Stimulated activated naive B cell treated with anti-CD40 and anti-IgM and Interleukin-4, amounts not matched to agents 10 μg/mL and 1 μg/mL and 100 μg/mL, for 72 hours (primary cell): ENCODE measurements at places on chromosomes 5 and 9.
A peak's percentile ranks its signal among the peaks of the same experiment; 100 is the strongest.

GRCh38 chr5:53667621-53668020 lies 107.2 kb downstream of the NDUFS4 start:
- H3K27me3 ChIP-seq, result no peaks in the 10 kb centered on the region
- no peak for DNase-seq
- no peak overlapping the region for H3K27ac ChIP-seq
- H3K4me1 ChIP-seq, result peaks cover 6% of the 10 kb centered on the region
- no peak overlapping the region for H3K4me3 ChIP-seq

DNA sequence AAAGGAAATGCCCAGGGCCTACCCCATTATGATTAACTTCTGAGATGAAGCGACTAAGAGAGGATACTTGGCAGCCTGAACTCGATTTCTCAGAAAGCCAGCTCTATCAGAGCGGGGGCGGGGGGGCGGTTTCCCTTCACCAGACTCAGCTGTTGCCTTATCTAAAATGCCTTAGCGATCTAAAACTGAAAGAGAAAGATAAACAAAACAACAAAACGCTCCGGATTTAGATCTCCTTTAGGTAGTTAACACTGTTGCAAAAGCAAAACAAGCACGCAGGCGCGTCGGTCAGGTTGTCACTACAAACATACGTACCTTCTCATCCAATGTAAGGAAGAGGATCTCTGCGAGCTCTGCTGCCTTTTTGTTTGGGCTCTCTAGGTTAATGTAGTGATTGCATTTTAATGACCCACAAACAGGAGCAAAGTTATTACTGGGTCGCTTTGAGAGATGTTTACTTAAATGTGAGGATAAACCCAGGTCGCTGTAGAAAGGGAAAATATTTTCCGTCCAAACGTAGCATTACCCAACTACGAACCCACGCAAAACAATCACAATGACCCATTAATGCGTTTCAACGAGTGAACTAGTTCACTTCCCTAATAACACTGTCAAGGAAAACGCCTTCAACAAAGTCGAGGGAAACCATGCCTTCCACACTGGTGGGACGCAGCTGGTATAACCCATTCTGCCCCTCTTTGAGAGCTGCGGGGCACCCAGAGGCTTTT lies 982 bp downstream of the EPB41L4A start:
- peaks cover 34% of the 10 kb centered on the region for H3K27me3 ChIP-seq
- peak overlapping the region; percentile 85 for H3K4me3 ChIP-seq
- H3K36me3 ChIP-seq, result no peaks in the 10 kb centered on the region

DNA sequence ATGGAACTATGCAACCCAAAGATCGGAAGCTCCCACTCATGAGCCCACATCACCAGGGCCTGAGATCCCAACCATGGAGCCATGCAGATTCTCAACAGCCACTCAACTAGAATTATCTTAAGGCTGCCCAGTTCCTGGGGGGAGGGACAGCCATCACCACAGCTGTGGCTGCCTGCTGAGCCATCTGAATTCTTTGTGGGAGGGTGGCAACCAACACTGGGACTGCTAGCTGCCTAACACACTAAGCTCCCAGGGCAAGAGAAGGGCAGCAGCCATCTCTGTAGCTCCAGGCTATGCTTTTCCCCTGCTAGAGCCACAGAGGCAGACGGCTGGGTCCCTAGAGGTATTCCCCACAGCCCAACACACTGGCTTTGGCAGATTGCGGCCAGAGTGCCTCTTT lies 251.3 kb upstream of the GRAMD2B start:
- no peaks in the 10 kb centered on the region for H3K36me3 ChIP-seq
- no peak overlapping the region for H3K4me3 ChIP-seq
- no peak for DNase-seq
- H3K27me3 ChIP-seq, result peaks cover 5% of the 10 kb centered on the region
- H3K4me1 ChIP-seq, result no peaks in the 10 kb centered on the region

GRCh38 chr5:170147051-170147752 lies 41.5 kb downstream of the FOXI1 start:
- H3K4me3 ChIP-seq, result no peak overlapping the region
- H3K27ac ChIP-seq, result no peak overlapping the region
- DNase-seq, result no peak
- no peaks in the 10 kb centered on the region for H3K36me3 ChIP-seq

DNA sequence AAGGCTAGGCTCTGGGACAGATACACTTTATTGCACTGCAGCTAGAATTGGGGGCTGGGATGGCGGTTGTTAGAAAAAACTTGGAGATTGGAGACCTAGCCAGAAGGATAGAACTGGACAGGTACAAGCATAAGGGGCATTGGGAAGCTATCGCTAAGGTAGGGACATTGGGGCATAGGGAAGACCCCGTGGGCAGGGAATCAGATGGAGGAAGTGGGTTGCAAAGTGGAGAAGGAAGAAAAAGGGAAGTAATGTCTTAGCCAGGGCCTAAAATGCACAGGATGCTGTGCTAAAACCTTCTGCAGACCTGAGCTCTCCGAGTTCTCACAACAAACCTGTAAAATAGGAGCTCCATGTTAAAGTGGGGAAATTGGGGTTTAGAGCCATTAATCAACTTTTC lies 178.2 kb downstream of the ZDHHC21 start:
- H3K27me3 ChIP-seq, result peaks cover 8% of the 10 kb centered on the region
- no peak overlapping the region for H3K4me3 ChIP-seq
- DNase-seq, result no peak
- no peak overlapping the region for H3K27ac ChIP-seq

DNA sequence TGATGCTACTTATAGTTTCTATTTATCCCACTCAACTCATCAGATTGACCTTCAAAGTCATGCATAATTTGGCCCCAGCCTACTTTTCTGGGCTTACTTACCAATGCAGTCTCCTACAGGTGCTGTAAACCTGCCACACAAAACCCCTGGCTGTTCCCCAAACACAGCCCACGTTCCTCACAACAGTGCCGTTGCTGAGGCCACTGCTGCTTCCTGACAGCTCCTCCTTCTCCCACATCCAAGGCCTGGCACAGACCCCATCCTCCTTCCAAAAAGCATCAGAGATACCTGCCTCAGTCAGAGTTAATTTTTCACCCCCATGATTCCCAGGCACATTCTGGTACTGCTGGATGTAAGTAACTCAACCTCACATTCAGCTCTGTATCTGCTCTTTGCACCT lies 68.1 kb upstream of the SIMC1 start:
- H3K27me3 ChIP-seq, result peaks cover 17% of the 10 kb centered on the region
- no peak for DNase-seq
- H3K27ac ChIP-seq, result no peak overlapping the region
- H3K4me1 ChIP-seq, result no peaks in the 10 kb centered on the region

DNA sequence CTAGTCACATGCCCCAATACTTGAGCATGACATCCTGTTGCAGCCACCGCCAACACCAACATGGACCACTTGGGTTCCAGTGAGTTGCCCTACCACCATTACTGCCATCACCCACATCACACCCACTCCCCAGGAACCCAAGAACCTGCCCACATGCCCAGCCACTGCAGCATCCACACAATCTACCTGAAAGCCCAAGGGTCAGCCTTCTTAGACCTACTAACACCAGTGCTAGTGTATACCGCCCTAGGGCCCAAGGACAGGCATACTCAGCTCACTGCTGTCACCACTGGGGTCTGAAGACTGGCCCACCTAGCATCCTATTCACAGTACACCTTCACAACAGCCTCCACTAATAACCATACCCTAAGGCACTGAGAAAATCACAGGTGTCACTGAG lies 82.0 kb downstream of the SYK start:
- peak overlapping the region; percentile 71 for H3K27ac ChIP-seq
- no peak for DNase-seq
- H3K27me3 ChIP-seq, result no peaks in the 10 kb centered on the region
- peaks cover 20% of the 10 kb centered on the region for H3K4me1 ChIP-seq
- no peak overlapping the region for H3K4me3 ChIP-seq
- H3K36me3 ChIP-seq, result peaks cover 57% of the 10 kb centered on the region

DNA sequence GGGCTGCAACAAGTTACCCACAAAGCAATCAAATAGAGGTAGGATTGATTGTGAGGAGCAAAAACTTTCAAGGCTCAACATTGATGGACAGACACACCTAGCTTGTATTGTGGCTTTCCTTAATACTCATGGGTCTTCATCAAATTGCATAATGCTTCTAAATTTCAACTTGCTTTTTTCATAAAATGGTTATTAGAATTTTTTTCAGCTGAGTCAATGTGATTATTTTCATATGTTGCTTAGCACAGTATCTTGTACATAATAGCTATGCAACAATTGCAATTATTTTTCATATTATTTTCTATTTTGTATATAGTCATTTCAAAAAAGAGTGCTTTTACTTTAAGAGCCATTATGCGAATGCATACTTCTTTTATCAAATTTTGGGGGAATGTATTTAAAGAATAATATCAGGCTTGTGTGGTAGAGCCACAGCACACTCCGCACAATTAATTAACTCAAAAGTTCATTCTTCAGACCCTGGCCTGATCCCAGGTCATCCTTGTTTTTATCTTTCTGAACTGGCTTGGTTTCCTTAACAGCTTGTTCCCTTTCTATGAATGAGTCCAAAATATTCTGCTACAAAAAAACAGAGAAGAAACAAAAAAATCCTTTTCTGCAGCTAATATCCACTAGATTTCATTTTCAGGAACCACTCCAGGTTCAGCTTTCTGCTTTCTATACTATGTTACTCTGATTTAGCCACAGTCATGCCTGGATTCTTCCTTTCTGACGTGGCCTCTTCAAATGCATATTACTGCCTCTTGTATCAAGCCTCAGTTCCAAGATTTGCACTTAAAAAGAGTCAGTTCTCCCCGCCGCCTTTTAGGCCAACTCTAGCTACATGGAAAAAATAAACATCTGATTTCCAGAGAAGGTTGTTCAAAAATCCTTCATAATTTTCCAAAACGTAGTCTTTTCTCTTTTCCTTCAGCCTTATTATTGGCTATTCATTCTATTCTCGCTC lies 45.3 kb upstream of the CDH9 start:
- no peaks in the 10 kb centered on the region for H3K4me1 ChIP-seq
- no peaks in the 10 kb centered on the region for H3K36me3 ChIP-seq
- no peak overlapping the region for H3K27ac ChIP-seq
- H3K27me3 ChIP-seq, result no peaks in the 10 kb centered on the region
- H3K4me3 ChIP-seq, result no peak overlapping the region

DNA sequence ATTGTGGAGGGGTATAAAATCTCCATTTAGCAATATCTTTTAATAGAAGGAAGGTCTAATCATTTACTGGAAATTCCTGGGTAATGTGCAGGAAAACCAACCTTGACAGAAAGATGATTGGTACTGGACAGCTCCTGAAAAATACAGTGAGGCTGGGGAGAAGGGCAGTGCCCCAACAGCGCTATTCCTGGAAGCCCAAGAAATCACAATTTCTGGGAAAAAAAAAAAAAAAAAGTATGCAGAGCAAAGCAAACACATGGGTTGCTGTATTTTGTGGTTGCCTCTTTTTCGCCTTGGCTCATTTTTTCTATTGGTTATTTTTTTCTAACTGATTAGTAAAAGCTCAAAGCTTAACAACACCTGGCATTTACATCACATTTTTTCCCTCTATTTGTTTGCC lies 249.7 kb downstream of the ENC1 start:
- H3K4me3 ChIP-seq, result no peak overlapping the region
- DNase-seq, result no peak
- no peak overlapping the region for H3K27ac ChIP-seq

DNA sequence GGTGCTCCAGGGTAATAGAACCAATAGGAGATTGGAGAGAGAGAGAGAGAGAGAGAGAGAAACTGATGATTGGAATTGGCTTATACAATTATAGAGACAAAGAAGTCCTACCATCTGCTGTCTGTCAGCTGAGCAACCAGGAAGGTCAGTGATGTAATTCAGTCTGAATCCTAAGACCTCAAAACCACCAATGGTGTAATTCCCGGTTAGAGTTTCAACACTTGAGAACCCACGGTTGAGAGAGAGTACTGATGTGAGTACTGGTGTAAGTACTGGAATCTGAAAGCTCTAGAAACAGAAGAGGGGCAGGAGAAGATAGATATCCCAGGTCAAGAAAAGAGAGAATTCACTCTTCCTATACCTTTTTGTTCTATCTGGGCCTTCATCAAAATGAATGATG lies 775.8 kb downstream of the EFNA5 start:
- H3K36me3 ChIP-seq, result no peaks in the 10 kb centered on the region
- H3K4me3 ChIP-seq, result no peak overlapping the region
- H3K4me1 ChIP-seq, result no peaks in the 10 kb centered on the region
- H3K27me3 ChIP-seq, result no peaks in the 10 kb centered on the region
- H3K27ac ChIP-seq, result no peak overlapping the region
- no peak for DNase-seq

DNA sequence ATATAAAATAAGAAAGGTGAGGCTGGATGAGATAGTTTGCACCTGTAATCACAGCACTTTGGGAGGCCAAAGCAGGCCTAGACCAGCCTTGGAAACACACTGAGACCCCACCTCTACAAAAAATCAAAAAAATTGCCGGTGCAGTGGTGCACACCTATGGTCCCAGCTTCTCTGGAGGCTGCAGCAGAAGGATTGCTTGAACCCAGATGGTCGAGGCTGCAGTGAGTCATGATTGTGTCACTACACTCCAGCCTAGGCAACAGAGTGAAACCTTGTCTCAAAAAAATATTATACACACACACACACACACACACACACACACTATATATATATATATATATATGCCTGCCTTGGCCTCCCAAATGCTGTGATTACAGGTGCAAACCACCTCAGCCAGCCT lies 1.3 kb downstream of the SLC35D2 start:
- no peak overlapping the region for H3K27ac ChIP-seq
- peaks cover 13% of the 10 kb centered on the region for H3K27me3 ChIP-seq
- no peak for DNase-seq
- H3K4me1 ChIP-seq, result peaks cover 5% of the 10 kb centered on the region
- H3K4me3 ChIP-seq, result no peak overlapping the region

DNA sequence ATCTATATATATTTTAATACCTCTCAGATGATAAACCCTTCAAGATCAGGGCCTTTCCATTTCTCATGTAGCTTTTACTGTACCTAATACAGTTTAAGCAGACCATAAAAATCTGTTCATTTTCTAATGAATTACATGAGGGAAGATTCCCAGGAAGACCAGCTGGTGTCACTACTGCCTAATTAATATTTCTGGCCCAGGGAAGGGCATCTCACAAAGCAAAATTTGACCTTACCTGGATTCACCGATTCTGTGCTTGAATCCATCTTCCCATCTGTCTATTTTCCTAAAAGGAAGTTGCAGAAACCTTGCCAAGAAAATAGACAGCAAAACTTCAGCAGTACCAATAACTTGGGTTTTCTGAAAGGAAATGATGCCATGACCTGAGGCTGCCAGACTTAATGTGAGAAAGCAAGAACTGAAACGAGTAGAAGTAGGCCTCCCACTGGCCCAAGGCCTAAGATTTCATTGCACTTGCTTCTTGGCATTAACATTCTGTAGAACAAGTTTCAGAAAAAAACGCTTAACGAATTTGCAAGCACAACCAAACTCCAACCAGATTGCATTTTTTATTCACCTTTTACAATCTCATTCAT lies 83.0 kb upstream of the GLIS3 start:
- peaks cover 17% of the 10 kb centered on the region for H3K27me3 ChIP-seq
- no peak overlapping the region for H3K4me3 ChIP-seq
- no peak for DNase-seq
- H3K4me1 ChIP-seq, result no peaks in the 10 kb centered on the region

- no peaks in the 10 kb centered on the region for H3K27me3 ChIP-seq
- DNase-seq, result peak; percentile 83
- H3K36me3 ChIP-seq, result no peaks in the 10 kb centered on the region
- H3K27ac ChIP-seq, result peak overlapping the region; percentile 97
- peaks cover 100% of the 10 kb centered on the region for H3K4me1 ChIP-seq
Observed at GRCh38 chr9:124216474-124217176, 41.1 kb upstream of the NEK6 start.
